ENCODE measurements at places on chromosomes 3 and 15.

DNA sequence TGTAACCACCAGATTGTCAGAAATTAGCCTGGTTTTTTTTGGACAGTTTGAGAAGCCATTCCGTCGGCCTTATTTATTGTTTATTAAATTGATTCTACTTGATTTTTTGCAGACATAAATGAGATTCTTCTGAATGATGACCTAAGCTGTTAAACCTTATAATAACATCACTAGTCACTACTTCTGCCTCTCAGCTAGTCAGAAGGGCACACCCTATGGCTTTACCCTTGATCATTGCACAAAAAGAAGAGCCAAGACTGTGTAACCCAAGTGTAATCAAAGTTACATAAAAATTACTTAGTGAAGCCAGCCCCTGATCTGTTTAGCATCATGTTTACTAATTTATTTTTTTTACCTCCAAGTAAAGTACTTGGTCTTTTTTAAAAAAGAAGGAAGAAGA is 64.3 kb downstream of the CHL1 start:
- no peak for DNase-seq

- no peak for DNase-seq
Measured at GRCh38 chr3:49470714-49471420, 800 bp downstream of the DAG1 start.

GRCh38 chr15:81848701-81849100 is 197.1 kb downstream of the MEX3B start:
- DNase-seq, result no peak

DNA sequence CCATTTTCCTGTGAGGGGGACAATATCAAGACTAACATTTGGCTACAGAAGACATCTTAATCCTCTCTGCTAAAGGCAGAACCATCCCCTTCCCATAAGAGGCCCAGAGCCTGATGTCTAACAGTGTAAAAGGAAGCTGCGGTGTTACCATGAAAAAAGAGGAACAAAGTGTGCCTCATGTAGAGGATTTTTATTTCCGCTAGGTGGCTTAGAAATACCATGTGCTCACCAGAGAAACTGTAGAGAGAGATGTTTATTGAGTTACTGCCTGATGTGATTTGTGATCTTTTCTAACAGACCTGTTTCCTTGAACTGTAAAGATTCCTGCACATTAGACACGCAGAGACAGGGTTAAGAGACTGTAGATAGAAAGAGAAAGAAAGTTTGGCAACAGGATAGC is 22.0 kb downstream of the OR5H15 start:
- no peak for DNase-seq

DNA sequence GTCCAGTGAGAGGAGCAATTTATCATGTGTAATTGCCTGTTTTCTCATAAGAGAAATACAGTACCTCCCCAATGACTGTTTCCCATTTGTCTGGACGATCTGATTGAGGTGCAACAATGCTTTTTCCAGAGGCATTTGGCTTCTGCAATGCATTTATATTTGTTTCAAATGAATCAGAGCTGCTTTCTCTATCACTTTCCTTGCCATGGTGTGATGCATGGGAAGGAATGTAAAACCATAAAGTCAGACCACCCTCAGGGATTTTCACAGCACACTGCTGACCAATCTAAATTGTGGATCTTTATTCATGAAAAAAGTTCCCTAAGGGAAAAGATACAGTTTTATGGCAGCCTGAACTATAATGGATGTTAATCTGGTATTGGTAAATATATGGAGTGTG is 333.0 kb downstream of the ZNF385D start:
- DNase-seq, result no peak

- DNase-seq, result no peak
Measured at GRCh38 chr15:39393575-39394335, 187.1 kb upstream of the THBS1 start.

- DNase-seq, result no peak
Measured at GRCh38 chr3:10875914-10876313, 59.9 kb downstream of the SLC6A11 start.

DNA sequence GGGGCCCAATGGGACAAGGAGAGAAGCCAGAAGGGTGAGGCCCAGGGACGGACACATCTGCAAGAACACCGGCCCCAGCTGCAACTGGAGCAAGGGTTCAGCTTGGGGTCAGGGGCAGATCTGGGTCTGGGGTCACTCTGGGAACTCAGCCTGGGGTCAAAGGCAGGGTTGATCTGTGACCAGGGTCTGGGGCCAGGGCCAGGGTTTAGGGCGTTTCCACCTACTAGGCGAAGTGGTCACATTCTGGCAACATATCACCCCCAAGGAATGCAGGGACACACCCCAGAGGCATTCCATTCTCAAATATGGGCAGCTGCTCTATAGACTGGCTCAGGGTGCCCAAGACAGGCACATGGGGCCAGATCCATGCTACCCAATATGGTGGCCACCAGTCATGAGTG is 9.0 kb downstream of the UROC1 start:
- no peak for DNase-seq

GRCh38 chr3:183775781-183776180 is 49.6 kb downstream of the MAP6D1 start:
- DNase-seq, result no peak

DNA sequence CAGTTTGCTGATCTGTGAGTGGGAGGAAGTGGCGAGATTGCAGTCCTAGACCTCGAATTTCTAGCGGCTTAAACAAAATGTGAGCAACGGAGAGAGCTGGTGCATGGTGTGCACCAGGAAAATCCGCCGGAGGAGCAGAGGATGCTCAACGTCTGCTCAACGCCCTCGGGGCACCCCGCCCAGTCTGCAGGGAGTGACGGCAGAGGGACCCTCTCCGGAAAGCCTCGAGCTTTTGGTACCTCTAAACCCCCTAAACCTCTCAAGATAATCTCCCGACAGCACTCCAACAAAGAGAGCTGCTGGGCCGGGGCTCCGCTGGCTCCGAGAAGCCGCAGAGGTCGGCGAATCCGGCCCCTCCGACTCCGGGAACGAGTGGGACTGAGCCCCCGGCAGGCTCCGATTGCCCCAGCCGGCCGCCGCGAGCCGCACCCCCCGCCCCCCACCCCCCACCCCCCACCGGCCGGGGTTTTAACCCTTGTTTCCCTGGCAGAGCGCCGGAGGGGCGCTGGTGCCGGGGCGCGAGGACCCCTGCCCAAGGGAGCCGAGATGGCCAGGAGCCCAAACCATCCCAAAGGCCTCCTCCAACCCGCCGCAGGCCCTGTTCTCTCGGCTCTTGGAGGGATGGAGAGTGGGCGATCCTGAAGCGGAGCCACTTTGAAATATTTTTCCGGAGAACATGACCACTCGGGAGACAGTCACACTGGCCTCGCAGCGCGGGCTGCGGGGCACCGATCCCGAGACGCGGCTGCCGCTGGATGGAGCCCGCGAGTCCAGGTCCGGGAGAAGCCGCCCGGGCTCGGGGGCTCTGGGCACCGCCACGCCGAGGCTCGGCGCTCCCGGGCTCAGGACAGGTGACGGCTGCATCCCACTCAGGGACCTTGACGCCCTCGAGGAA is 1.5 kb downstream of the MEGF11 start:
- peak; percentile 64 for DNase-seq

DNA sequence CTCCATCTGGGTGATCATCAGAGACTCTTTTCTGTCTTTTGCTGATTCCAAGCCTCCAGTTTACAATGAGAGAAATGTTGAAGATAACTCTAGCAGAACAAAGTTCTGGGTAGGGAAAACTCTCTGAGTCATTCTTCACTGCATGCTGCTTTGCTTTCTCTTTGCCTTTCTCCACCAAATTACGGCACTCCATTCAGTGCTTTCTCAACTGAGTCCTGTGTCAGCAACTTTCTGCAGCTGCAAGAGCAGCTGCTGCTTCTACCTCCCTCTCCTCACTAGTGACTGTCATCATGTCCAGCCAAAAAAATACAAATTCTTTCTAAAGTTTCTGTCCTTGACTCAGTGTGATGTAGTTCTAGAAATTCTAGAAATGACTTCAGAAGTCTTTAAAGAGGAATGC is 953.8 kb downstream of the IGSF11 start:
- no peak for DNase-seq

DNA sequence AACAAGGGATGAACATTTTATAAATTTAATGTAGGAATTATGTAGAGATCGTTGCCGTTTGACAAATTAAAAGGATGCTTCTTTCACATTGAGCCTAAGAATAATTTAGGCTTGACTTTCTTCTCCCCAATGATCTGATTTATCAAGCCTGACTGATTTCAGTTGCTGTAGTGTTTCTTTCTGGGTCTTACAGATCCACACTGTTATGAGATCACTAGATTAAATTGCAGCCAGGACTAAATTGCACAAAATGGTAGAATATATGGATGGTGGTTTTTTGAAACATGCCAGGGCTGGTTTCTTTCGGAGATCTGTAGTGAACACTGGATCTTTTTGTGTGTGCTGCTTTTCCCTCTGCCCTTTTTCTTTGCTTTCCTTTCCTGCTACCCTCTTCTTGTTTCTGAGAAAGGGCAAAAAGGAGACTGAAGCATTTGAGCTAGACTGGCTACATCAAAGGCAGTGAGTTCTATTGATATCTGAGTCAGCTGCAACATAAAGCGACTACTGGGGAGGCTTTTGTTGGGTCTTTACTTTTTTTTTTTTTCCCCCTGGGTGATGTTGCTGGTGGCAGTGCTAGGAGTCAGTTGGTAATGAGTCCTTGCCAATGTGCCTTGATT is 83.0 kb downstream of the AKAP13 start:
- no peak for DNase-seq

DNA sequence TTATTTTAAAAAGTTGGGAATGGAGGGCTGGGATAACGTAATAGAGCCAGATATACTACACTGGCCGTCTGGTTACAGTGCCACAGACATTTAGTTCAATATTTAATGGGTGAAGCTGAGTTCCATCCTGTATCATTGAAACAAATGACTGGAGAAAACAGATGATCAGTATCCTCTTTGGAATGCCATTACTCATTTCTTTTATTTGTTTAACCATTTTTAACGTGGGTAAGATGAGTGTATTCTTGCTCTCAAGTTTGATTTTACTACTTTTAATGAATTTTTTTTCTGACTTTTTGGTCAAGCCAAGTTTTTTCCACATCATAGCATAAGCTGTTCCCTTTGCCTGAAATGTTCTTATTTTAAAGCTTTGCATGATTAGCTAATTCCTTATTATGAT is 53.9 kb upstream of the GRM7 start:
- no peak for DNase-seq

DNA sequence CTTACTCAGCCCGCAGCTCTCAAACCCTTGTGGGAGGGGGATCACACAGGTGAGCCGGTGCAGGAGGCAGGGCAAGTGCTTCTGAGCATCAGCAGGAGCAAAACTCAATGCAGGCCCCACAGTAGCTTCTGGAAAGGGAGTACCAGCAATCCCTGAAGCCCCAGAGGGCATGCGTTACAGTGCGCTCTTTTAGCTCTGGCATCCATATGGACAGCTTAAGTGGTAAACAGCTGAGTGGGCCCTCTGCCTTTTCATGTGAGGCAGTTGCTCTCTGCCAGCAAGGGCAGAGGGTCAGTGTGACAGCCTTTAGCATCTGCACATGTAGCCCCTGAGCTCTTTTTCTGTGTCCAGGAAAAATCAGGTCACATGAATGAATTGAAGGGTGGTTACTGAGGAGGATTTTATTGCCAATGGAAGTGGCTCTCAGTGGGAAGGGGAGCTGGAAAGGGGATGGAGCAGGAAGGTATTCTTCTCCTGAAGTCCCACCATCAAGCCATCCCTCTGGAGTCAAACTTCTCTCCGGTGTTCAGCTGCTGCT is 464.3 kb upstream of the THRB start:
- DNase-seq, result no peak

DNA sequence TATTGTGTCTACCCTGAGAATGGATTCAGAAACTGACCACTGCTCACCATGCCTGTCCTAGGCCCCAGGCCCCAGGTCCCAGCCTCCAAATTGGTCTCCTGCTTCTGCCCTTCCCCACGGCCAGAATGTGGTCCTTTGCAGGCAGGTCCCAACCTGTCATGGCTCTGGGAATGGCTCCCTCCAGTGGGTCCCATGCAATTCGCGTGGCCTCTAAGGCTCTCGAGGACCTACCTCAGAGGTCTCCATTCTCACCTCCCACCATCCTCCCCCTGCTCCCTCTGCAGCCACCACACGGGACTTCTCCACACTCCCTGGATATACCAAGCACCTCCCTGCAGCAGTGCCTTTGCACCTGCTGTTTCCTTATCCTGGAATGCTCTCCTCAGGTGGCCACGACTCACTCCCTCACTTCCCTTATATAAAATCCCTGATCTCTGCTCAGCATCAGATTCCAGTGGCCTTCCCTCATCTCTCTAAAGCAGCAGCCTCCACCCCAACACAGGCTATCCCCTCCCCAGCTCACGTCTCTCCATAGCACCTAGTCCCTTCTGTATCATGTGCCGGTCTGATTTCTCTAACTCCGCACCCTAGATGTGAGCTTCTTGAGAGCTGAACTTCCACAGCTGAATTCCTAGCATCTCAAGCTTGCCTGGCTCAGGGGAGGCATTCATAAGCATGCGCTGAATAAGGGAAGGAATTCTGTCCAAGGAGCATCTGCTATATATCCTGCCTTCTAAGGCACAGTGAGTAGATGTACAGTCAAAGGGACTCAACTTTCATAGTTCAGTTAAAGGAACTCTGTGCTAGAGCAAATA is 56.9 kb downstream of the ARRDC4 start:
- DNase-seq, result no peak

DNA sequence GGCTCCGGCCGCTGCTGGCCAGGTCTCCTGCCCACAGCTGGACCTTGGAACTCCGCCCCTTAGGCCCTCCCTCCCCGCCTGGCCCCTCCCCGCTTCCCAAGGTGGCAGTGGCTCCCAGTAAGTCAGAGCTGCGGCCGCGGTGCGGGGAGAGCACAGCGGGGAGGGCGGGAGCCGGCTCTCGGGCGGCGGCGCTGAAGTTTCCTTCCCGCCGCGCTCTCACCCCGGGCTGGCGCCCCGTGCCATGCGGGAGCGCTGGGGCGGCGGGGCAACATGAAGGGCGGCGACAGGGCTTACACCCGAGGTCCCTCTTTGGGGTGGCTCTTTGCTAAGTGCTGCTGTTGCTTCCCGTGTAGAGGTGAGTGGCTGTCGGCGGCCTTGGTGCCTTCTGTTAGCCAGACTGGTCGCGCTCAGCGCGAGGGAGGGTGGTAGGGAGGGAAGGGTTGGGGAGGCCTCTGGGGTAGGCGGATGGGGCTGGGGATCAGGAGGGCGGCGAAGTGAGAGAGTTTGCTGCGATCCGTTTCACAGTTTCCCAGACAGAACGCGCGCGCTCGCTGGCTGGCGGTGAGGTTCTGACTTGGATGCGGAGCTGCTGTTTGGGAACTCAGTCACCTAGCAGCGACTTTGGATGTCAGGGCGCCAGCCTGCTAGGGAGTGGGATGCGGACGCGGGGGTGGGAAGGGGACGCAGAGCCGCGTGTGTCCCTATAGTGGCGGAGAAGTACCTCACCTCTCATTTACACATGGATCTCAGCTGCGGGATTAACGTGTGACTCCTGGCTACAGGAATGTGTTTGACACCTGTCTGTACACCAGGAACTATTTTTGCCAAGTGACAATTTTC is 145.5 kb upstream of the UMPS start:
- DNase-seq, result peak; percentile 39

DNA sequence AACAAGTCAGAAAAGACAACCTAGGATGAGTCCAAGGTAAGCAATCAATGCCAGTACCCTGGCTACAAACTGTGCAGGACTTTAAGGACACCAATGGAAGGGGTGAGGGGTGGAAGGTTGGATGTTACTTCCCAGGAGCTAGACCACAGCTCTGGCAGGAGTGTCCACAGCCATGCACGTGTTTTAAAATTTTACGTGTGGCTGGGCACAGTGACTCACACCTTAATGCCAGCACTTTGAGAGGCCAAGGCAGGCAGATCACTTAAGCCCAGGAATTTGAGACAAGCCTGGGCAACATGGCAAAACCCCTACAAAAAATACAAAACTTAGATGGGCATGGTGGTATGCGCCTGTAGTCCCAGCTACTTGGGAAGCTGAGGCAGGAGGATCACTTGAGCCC is 14.7 kb upstream of the HDC start:
- no peak for DNase-seq
